ENCODE measurements at places on chromosomes 1 and 21. TPM values are rescaled to one million over a fixed set of nuclear protein-coding genes. Genes with fewer than 3 reads are reported as not detected.
A peak's percentile ranks its signal among the peaks of the same experiment; 100 is the strongest.

- DNase-seq = no peak
Observed at GRCh38 chr1:207059881-207060280, 6.8 kb downstream of the PFKFB2 start.

DNA sequence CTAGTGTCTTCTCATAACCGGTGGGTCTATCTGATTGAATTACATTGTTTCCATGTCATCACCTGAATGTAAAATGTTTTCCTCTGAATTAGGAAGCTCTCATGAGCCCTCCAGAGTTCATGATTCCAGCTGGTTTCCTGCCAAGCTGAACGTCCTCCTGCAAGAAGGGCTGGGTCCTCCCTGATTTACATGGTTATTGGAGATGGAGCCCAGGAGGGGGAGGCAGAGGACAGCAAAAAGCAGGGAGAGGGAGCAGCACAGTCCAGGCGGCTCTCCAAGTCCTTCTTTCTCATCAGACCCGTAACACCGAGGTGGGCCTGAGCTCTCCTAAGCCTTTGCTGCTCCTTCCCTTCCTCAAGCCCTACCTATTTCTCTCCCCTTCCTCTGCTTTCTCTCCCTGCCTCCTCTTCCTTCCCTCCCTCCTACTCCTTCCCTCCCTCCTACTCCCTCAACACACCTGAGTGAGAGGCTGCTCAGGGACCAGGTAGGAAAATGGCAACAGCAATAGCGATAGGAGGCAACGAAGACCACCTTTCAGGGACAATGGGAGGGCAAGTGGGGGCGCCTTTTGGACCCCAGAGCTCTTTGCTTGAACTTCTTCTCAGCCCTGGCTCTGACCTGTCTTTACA, 265.9 kb downstream of the PRDM2 start:
- no peak for DNase-seq

GRCh38 chr1:89941110-89941766, 53.7 kb upstream of the ZNF326 start:
- DNase-seq = no peak

DNA sequence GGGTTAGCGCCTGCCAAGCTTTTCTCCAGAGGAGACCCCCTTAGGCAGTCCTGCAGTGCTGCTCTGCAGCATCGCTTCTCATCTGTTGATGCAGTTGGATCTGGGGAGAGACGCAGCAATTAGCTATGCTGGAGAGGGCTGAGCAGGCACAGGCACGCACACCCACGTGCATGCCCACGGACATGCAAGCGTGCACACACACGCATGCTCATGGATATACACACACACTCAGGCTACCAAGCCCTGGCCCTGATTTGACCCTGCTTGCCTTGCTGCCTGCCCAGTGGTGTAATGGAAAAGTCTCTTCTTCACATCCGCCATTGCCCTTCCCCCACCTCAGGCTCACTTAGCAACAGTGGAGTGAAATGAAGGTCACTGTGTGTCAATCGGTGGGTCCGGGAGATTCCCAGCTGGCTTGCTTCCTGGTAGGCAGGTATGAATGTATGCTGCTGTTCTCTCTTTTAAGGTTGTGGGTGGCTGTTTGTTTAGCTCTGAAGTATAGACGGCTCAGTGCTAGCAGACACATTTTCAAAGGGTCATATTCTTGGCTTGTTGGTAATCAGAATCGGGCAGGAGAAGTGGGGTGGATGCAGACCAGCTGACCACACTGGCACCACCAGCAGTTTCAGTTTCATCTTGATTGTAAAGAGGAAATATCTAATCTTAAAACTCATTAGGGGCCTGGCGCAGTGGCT, 9.5 kb downstream of the ATP1B1 start:
- DNase-seq = no peak

- no peak for DNase-seq
Observed at GRCh38 chr1:40395190-40396175, 22.0 kb downstream of the SMAP2 start.

GRCh38 chr1:31531177-31531999, 44.9 kb upstream of the TINAGL1 start:
- DNase-seq = no peak

GRCh38 chr1:157352817-157353408, 199.4 kb downstream of the FCRL5 start:
- DNase-seq = no peak

DNA sequence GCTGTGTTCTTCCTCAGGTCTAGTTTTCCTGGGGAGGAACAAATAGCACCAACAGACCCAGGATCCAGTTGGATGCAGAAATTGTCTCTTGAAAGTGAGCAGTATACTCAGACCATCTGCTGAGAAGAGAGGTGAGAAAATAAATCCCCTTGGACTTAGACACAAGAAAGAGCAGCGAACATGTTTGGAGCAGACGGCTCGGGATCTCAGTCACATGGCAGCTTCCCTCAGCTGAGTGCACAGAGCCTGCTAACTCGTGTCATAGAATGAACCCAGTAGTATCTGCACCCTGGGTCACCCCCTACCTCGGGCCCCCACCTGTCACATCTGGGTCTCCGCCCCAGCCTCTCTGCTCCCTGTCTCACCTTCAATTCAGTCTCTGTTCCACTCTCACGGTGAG, 115.6 kb downstream of the CCDC185 start:
- no peak for DNase-seq

DNA sequence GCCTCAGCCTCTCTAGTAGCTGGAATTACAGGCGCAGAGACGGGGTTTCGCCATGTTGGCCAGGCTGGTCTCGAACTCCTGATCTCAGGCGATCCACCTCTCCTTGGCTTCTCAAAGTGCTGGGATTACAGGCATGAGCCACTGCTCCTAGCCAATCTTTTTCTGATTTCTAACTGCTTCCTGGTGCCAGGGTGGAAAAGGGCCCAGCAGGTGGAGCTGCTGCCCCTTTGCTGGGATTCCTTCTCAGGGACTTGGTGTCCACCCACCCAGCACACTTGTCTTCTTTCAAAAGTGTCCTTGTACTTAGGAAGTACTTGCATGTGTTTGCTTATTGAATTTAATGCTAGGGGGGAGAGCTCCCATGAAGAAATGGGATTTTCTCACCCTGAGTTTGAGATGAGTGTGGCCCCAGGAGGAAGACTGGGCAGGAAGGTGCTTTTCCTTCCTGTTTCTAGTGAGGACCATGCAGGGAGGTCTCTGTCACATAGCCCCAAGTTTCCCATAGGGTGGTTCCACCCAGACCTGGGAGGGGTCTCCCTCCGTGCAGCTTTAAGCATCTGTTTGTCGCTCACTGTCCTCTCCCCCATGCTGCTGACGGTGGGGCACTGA, 14.2 kb downstream of the UTP11 start:
- DNase-seq = no peak

DNA sequence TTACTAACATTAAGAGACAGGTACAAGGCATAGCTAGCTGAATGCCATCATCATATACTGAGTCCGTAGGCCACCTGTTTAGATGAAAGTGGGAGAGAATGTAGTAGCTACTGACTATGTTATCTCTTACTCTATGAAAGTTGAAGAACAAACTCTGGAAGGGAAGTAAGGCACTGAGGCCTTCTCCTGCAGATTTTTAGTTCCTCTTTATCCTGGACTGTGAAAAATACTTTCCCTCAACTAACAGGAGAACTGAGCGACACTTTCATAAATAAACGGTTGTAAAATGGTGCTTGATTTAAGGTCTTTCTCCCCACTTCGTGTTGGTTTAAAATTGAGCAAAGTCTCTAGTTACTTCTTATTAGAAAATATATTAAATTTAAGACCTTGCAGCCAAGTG, 101.9 kb downstream of the FNBP1L start:
- DNase-seq = no peak

- no peak for DNase-seq
Observed at GRCh38 chr1:98677288-98677687, 15.8 kb downstream of the SNX7 start.

- no peak for DNase-seq
Observed at GRCh38 chr1:224266105-224266914, 63.7 kb downstream of the NVL start.

GRCh38 chr1:212814537-212815334, 23.0 kb downstream of the TATDN3 start:
- DNase-seq = peak; percentile 6

DNA sequence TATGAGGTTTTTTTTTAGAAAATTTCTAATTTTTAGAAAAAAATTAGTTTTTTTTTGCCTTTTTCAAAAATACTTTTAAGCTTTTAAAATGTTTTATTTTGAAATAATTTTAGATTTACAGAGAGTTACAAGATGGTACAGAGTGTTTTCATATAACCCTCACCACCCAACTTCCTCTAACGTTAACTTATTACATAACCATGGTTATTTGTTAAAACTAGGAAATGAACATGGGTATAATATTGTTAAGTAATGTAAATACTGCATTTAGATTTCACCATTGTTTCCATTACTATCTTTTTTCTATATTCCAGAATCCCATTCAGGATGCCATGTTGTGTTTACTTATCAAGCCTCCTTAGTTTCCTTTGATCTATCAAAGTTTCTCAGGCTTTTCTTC, 45.2 kb upstream of the ST6GALNAC3 start:
- DNase-seq = no peak

DNA sequence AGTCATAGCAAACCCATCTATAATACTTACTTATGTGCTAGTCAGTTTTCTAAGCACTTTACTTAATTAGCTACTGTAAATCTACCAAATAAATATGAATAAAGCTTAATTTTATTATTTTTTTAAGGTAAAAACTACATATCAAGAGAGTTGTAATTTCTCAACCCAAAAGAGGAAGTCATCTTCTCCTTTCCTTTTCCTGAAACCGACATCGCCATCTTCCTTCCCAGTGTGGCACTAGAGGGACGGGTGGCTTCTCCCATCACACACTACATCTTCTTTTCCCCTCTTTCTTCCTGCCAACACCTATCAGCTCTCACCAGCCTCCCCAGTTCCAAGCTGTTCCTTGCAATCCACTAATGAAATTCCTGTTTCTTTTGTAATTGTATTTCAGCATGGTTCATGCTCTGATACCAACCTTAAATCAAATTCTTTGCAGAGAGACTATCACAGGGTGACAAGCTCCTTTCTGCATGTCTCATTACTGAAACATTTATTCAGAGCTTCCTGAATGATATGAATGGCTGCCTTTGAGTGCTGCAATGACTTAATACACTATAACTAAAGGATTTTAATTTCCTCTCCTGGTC, 251.6 kb upstream of the FAM78B start:
- no peak for DNase-seq

DNA sequence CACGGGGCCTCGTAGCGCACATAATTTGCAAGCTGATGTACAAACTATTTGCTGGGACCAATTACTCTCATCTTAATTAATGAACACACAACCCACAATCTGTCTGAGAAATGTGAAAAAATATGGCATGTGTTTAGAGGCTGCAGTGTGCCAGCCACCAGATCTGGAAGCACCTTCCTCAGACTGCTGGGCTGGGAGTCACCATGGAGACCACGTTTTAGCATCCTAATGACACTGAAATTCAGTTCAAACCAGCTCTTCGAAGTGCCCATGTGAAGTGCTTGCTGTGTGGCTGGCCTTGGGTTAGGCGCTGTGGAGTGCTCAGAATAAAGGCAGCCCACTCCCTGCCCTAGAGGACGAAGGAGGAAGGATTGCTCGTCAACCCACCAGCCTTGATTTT, 482.4 kb downstream of the OMA1 start:
- no peak for DNase-seq

DNA sequence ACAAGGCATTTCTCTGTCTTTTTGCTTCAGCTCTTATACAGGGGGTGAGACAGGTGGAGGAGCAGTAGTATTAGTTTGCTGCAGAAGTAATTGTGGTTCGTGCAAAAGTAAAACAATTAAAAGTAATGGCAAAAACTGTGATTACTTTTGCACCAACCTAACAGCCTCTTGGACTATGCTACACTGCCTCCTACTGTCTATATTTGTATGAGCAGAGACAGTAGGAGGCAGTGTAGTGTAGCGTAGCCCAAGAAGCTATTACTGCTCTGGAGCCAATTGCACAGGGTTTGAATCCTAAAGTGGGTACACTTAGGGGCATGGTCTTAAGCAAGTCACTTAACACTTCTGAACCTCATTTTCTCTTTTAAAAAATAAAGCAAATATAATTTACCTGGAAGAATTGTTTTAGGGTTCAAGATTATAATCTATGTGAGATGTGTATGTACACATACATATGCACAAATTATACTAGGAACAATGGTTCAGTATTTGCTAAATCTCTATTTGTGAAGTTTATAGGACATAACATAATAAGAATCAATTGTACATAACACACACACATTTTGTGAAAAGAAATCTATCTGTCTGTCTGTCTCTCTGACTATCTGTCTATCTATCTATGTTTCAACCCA, 103.8 kb downstream of the BRINP3 start:
- no peak for DNase-seq

DNA sequence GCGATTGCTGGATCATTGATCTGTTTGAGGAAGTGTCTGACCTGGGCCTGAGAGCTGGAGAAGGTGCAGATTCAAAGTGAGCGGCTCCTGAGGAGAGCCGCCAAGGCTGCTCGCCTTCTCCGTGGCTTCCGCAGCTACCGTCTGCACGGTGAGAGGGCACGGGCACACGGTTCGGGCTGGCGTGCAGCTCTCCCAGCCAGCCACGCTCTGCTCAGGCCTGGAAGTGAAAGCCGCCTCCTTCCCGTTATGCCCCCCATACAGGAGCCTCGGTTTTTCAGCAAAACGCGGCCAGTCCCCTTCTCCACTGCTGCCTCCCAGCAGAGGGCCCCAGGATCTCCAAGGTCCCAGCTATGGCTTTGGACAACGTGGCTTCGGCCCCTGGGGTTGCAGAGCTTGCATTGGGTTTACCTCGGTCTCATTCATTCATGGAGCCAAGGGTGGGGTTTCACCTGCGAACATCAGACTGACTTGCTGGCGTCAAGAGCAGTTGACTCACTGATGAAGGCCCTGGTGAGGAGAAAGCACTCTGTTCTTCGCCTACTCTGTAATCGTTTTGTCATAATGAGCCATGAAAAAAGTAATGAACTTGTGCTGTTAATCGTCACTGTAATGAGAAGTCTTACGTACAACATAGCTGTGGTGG, 24.4 kb upstream of the PDXK start:
- DNase-seq = no peak

- DNase-seq = no peak
Observed at GRCh38 chr1:200959411-200959921, 64.0 kb downstream of the KIF21B start.

- DNase-seq = no peak
Observed at GRCh38 chr21:18251065-18251464, 6.4 kb downstream of the CHODL start.

- DNase-seq = peak; percentile 64
Observed at GRCh38 chr1:112674986-112675727, 698 bp downstream of the MOV10 start.

- no peak for DNase-seq
Observed at GRCh38 chr1:225737161-225737560, 40.5 kb upstream of the SRP9 start.

GRCh38 chr1:183942933-183943693, 94.4 kb downstream of the COLGALT2 start:
- DNase-seq = no peak

CMPK1 gene
- total RNA-seq = 116 TPM

SAMD13 gene
- total RNA-seq = 0.75 TPM

LAD1 gene
- total RNA-seq = not detected

AMY2A gene
- not detected for total RNA-seq

SYT11 gene
- 4.0 TPM for total RNA-seq

LEFTY1 gene
- not detected for total RNA-seq

PTGER3 gene
- total RNA-seq = 0.11 TPM

AJAP1 gene
- total RNA-seq = 0.21 TPM

RIPPLY3 gene
- total RNA-seq = not detected

EBNA1BP2 gene
- total RNA-seq = 27.3 TPM

SERINC2 gene
- not detected for total RNA-seq

LCE2A gene
- not detected for total RNA-seq
